Activated CD4-positive, alpha-beta T cell treated with anti-CD3 and anti-CD28 coated beads for 1 hour (primary cell): ENCODE measurements at places on chromosomes 5 and 9.

DNA sequence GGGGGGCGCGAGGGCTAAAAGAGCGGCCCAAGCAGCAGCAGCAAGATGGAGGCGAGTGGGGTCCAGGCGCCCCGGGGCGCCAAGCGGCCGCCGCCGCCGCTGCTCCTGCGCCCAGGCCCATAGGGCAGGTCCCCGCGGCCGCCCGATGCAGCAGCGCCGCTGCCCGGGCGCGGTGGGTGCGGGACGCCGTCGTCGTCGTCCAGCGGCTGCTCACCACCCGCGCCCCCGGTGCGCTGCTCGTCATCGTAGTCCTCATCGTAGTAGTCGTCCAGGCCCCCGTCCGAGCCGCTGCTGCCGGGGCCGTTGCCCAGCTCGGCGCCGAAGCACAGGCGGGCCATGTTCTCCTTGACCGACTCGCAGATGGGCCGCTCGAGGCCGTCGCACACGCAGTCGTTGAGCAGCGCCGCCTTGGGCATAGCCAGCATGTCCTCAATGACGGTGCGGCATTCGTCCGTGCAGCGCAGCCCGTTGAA, 1.5 kb downstream of the GAS1 start:
- no peak for DNase-seq

- DNase-seq = no peak
These were observed 61.9 kb upstream of the CLINT1 start for GRCh38 chr5:157920828-157921170.

DNA sequence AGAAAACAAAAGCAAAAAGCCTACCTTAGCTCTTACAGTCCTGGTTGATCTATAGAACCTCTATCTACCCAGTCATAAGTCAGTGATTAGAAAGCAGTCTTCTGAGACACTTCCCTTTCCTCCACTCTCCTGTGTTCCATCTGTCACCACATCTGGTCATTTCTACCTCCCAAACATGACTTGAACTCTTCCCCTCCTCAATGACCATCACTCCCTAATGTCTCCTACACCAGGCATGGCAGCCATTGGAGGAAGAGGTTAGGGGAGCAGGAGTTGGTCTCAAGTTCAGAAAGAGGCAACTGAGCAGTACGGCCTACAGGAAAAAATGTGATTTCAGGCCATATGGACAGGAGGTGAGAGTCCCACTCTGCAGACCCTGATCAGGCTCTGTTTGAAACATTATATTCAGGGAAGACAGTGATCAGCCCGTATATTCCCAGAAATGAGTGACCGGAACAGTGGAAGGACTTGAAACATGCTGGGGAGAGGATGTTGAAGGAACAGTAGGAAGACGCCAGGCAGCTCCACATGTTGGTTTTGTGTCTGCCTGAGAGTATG, 12.0 kb downstream of the ABLIM3 start:
- DNase-seq = no peak

DNA sequence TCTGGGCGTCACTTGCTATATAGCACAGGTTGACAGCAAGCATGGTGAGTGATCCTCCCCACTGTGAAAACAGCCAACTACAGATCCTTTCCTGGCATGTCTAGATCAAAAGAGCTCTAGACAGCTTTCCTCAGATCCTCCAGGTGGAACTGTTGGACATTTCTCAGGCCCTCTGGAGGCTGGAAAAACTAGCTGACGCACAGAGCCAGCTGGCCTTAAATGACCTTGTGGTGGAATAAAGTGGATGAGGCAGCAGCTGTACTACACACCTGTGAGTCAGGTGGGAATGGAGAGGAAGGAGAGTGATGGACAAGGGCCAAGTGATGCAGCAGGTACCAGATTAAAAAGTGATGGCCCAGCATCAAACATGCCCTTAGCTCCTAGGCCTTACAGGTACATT, 172.7 kb downstream of the TRIM32 start:
- no peak for DNase-seq

DNA sequence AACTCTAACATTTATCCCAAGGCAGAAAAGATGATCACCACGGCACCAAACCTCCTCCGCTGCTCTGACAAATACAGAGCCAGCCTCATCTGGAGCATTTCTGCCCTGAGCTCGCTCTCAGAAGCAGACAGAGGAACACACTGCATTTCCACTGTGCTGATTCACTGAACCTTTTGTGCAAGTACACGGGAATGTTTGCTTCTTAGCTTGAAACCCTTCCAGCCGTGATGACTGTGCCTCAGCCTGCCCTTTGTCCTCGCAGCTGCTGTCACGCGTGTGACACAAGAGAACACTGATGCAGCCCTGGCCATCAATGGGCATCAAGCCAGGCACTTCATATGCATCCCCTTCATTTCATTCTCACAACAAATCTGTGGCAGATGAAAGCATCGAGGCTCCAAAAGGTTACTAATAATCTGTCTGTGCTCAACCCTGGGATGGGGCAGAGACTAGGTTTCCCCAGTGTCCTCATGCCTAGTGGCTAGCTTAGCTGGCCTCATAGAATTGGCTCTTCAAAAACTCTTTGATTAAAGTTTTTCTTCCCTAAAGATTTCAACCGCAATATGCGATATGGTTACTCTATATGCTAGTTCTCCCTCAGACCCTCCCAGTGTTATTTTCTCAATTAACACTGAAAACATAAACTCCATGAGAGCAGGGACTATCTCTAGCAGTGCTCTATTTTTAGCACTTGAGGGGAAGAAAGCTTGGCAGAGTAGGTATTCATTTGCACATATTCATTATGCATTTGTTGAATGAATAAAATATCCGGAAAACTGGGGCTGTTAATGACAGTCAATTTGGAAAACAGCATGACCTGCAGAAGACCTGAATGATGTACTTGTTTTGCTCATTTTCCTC, 7.3 kb downstream of the CDC14B start:
- DNase-seq = no peak

GRCh38 chr5:137282216-137282615, 216.9 kb downstream of the SPOCK1 start:
- no peak for DNase-seq

- no peak for DNase-seq
These were observed 12.4 kb downstream of the ADAMTS2 start for GRCh38 chr5:179332741-179333290.

- DNase-seq = no peak
These were observed 549.0 kb upstream of the ZNF608 start for GRCh38 chr5:125295405-125295872.

DNA sequence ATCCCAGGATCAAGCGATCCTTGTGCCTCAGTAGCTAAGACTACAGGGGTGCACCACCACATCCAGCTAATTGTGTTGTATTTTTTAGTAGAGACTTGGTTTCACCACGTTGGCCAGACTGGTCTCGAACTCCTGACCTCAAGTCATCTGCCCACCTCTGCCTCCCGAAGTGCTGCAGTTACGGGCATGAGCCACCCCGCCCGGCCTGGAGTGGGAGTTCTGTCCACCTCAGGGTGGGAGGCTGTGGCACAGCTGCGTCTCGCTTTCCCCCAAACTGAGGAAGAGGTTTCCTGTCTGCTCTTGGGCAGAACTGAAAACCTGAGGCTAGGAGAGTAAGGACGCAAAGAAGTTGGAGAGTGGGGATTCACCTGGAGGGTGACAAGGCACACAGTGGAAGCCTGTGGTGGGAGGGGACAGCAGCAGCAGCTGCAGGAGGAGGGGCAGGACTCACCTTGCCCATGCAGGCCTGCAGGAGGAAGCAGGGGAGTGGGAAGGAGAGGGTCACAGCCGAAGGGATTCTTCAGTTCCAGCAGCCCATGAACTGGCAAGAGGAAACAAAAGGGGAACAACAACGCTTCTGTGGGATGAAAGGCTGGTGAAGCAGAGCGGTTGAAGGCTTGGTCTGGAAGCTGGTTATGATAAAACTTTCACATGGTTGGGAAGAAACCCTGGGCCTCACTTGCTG, 181.4 kb downstream of the GAS1 start:
- DNase-seq = no peak

DNA sequence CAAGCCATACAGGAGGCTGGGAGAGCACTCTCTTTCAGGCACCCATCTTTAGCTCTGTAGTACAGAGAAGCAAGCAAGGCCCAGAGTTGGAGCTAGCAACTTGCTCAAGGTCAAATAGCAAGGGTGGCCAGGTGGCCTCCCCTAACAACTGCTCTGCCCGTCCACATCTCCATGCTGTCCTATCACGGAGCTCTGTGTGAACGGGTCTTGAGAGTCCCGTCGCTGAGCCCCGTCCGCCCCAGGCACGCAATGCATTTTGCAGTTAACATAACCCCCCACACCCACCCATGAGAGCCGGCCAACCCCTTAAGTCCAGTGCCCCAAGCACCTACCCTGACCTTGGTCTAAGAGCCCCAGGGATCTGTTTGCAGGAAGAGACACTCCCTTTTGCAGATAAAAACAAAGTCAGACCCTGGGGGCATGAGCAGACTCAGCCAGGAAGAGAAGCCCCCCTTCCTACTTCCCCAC, 1.5 kb downstream of the RNF44 start:
- no peak for DNase-seq

DNA sequence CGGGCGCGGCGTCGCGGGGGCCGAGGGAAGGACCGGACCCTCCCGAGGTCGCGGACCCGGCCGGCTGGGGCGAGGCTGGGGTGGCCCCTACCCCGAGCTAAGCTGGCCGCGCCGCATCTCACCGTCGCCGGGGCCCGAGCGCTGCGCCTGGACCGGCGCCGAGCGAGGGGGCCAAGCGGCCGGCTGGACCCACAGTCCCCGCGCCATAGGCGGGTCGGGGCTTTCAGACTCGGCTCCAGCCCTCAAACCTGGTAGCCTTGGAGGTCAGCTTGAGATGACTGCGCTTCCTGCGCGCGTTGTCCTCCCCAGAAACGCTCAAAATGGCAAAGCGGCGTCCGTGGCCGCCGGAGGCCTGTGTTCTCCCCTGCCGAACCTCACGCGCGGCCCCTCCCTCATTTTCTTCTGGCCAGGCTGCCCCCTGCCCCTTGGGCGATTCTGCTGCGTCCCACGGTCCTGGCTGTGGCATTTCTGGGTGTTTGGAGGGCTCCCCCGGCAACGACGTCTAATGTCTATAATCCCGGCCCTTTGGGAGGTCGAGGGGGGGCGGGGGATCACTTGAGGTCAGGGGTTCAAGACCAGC, 8.7 kb upstream of the GRIN1 start:
- no peak for DNase-seq
